ENCODE measurements at places on chromosomes 16 and 17.

- no peak for DNase-seq
Measured at GRCh38 chr16:87845213-87845612, 24.1 kb downstream of the SLC7A5 start.

DNA sequence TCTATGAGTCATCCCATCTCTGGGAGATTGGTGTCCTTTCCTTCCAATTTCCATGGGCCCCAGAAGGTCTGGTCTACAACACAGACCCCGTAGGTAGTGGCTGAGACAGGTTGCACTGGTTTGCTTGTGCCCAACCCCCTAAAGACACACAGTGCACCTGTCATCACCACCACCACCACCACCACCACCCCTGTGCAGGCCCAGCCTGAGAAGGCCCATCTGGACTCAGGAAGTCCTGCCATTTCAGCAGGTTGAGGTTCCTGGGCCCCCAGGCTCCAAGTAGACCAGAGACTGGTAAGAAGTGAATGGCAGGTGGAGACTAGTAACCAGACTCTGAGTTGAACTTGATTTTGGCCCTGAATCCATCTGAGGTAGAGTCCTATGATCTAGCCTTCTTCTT is 25.9 kb upstream of the PHB1 start:
- DNase-seq, result no peak

DNA sequence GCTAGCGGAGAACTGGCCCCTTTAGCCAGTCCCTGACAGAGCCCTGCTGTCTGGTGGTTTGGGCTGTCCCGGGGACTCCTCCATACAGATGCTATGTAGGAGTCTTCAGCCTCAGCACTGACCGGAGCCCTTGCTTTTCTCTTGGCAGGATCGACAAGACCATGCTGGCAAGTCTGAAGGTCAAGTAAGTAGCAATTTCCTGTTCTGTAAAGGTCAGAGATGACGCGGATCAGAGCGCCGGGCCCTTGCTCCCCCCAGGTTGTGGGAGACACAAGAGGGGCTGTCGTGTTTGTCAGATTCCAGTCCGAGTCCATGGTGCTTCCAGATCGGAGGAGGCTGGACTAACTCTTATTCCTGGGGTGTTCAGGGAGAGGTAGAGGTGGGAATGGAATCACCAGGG is 4.1 kb downstream of the RAP1GAP2 start:
- DNase-seq, result no peak

DNA sequence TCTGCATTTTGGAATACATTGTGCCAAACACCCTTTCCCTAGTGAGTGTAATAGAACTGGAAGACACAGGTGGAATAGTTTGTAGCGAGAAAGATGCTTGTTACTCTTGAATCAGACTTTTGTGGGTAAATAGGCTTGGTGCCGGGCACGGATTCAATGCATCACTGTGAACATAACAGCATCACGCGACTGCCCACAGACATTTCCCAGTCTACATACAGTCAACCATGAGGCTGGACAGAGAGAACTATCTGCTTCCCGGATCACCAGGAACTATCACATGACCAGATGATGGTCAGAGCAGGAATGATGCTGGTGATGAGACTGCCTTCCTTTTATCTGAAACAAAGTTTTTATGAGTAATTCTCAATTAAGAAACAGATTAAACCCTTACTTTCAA is 397 bp upstream of the KRTAP9-2 start:
- DNase-seq, result no peak

DNA sequence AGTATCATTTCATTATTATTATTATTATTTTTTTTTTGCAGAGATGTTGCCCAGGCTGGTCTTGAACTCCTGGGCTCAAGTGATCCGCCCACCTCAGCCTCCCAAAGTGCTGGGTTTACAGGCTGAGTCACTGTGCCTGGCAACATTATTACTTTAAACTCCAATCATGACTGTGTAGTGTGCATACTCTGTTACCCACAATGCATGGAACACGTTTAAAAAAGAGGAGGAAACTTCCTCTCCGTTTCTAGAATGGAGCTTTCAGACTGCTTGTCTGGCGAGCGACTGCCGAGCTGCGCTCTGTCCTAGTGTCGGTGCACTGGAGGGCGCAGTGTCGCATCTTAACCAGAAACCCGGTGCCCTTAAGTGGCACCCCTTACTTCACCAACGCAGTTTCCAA is 22.1 kb upstream of the FASN start:
- no peak for DNase-seq

DNA sequence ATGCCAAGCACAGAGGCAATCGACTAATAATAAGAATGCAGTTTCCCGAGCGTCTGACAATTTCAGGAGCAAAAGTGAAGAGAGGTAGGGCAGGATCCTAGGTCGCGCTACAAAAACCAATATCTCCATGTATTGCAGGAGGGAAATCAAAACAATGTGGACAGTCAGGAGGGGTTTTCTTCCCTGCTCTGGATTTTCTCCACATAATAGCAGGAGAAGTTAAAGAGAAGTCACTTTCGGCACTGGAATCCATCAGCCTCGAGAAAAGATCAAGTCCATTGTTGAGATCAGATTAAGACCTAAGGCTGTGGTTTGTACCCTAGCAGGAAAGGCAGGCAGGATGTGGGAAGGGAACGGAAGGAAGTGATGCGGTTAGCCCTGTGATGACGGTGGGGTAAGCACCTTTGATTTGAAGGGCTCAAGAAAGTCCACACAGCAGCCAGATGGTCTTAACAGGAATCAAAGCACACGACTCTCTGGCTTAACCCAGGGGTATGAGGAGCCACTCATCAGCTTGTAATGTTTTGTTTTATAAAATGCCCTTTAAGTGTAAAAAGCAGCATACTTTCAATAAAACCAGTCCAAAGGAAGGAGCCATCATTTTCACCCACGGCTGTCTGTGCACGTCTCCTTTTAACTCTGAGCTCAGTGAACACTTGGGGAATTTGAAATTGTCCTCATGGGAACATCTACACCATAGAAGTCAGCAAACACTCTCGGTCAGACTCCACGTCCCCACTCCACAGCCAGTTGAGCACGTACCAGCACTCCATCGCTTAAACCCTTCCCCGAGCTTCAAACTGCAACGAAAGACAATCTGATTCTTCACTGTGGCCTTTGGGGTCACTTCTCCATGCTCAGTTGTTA is 15.8 kb upstream of the AKTIP start:
- no peak for DNase-seq

DNA sequence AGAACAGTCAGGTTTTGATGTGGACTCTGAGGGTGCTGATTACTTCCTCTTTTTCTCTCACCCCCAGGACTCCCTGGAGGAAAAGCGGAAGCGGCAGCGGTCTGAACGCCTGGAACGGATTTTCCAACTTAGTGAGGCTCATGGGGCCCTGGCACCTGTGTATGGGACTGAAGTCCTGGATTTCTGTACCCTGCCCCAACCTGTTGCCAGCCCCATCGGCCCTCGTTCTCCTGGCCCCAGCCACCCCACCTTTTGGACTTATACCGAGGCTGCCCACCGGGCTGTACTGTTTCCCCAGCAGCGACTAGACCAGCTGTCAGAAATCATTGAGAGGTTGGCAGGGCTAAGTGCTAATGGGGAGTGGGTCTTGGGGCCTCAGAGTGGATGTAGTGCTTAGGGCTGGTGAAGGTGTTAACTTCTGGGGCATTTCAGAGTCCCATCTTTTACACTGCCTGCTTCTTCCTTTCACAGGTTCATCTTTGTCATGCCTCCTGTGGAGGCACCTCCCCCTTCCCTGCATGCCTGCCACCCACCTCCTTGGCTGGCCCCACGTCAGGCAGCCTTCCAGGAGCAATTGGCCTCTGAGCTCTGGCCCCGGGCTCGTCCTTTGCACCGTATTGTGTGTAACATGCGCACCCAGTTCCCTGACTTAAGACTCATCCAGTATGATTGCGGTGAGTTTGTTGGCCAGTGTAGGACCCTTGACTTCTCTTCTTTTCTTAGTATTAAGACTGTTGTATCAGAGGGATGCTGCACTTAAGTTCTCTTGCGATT is 19.1 kb upstream of the PHKG2 start:
- no peak for DNase-seq

DNA sequence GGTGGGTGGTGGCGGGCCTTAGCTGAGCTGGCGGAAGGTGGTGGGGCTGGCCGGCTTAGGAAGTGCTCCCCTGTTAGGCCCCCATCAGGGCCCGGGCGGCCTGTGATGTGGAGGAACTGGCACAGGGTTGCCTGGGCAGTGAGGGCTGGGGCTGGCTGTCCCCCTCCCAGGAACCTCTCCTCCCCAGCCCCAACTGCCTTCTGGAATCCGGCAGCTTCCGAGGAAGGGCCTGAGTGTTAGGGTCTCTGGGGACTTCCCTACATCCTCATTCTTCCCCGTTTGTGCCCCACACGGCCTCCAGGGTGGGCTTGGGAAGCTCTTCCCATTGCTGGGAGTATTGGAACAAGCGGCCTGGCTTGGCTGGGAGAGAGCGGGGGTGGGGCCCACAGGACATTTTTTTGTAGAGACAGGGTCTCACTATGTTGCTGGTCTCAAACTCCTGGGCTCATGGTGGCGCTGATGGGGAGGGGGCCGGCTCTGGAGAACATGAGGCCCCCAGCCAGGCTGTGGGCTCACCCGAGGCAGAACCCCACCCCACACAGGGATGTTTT is 89.9 kb upstream of the CIBAR2 start:
- no peak for DNase-seq

GRCh38 chr17:80936218-80936617 is 55.4 kb upstream of the CHMP6 start:
- no peak for DNase-seq

DNA sequence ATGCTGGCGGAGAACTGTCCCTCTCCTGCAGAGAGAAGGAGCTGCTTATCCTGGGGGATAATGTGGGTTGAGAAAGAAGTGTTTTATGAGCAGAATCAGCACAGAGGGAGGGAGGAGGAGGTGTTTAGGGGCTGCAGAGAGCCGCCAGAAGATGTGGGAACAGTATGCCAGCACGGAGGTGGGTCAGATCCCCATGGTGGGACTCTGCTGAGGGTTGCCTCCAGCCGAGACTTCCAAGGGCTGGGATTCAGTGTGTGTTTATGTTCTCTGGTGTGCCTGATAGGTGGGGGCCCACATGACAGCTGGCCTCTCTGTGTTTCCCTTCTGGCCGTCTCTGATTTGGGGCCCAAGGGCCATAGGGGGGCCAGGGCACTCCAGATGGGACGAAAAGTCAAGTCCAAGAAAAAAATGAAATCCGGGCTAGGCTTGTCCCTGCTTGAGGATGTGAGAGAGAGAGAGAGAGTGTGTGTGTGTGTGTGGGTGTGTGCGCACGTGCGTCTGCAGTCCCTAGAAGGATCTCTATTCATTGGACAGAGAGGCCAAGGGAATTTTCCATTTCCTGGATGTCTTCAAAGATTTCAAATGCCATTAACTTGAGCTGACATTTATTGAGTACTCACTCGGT is 21.6 kb downstream of the PRKCB start:
- DNase-seq, result no peak

GRCh38 chr17:34974794-34975785 is 5.2 kb upstream of the LIG3 start:
- no peak for DNase-seq

All from stimulated activated CD4-positive, alpha-beta T cell treated with anti-CD3 and anti-CD28 coated beads, TNF-alpha, amount 100 ng/mL, for 48 hours (primary cell).